K562 (cell line): ENCODE measurements at places on chromosomes 1 and 21. TPM values are rescaled to one million over a fixed set of nuclear protein-coding genes. Genes with fewer than 3 reads are reported as not detected.

The TAS1R1 gene
- total RNA-seq = not detected in 2 replicates

The ATP5PF gene
- total RNA-seq = 285 and 295 TPM in 2 replicates

The THEM5 gene
- not detected in 2 replicates for total RNA-seq

The FNDC5 gene
- total RNA-seq = 0.38 and 0.56 TPM in 2 replicates
